GM23338 (cell line): ENCODE measurements at places on chromosomes 12 and 14.
A peak's percentile ranks its signal among the peaks of the same experiment; 100 is the strongest.

- no peak for DNase-seq
- peaks cover 16% of the 10 kb centered on the region; the same call in 1 of the 2 replicates for H3K4me1 ChIP-seq
- no peak overlapping the region for H3K27ac ChIP-seq
- H3K36me3 ChIP-seq, result no peaks in the 10 kb centered on the region
Measured at GRCh38 chr14:60212503-60213371, 36.3 kb upstream of the PPM1A start.

DNA sequence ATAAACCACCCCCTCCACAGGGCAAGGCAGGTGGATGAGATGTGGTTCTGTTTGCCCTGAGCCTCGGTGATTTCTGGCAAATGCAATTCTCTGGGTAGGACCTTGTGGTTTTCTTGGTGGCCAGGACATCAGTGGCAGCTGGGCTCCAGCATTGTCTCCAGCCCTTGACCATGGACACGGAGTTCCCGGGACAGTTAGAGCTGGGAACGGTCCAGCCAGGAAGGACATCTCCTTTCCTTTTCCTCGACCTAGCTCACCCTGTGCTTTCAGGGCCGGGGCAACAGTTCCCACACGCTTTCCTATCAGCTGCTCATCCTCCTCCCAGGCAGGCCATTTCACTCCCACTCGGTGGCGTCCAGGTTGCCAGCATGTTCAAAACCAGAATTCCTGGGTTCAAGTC lies 9.2 kb downstream of the SERPINA4 start:
- H3K27me3 ChIP-seq, result no peaks in the 10 kb centered on the region
- no peaks in the 10 kb centered on the region for H3K4me1 ChIP-seq
- H3K4me3 ChIP-seq, result no peak overlapping the region
- H3K27ac ChIP-seq, result no peak overlapping the region
- H3K36me3 ChIP-seq, result no peaks in the 10 kb centered on the region
- no peak for DNase-seq

- H3K4me1 ChIP-seq, result peaks cover 25% of the 10 kb centered on the region
- no peak overlapping the region for H3K27ac ChIP-seq
- H3K4me3 ChIP-seq, result no peak overlapping the region
- peak; percentile 50 for DNase-seq
Measured at GRCh38 chr12:24565300-24565699, 383.6 kb downstream of the BCAT1 start.

DNA sequence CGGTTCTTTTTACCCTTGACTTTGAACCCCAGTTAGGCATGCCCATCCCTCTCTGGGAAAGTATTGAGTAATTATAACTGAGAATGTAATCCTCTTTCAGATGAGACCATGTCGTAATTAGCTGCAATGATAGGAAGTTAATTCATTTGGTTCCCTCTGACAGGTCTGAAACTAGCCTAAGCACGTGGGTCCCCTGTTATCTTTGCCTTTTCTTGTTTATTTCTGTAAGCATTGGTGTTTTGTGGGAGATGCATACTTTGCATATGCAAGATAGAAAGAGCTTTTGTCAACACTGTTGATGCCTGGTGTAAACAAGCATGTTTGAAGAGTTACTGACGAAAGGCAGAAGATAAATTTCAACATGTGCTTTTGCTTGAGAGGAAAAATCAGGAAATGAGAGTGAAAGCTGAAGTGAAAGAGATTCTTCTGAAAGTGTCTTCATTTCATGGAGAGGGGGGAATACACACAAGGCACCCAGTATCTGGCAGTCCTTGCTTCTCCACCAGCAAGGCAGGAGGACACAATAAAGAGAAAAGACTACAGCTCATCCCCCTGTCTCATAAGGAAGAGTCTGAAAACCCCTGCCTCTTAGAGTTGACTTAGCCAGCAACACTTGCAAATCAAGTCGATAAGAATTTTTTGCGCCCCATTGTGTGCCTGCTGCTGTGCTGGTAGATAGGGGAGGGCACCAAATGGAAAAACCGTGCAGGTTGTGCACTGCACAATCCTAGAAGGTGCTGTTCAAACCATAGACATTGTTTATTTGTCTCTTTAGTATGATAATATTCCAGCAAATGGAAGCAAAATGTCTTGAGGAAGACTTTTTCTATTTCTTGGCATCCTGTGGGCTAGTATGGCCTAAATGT lies 77.8 kb downstream of the SLC24A4 start:
- H3K36me3 ChIP-seq, result no peaks in the 10 kb centered on the region; the same call in 1 of the 2 replicates
- H3K27ac ChIP-seq, result no peak overlapping the region
- no peaks in the 10 kb centered on the region for H3K27me3 ChIP-seq

DNA sequence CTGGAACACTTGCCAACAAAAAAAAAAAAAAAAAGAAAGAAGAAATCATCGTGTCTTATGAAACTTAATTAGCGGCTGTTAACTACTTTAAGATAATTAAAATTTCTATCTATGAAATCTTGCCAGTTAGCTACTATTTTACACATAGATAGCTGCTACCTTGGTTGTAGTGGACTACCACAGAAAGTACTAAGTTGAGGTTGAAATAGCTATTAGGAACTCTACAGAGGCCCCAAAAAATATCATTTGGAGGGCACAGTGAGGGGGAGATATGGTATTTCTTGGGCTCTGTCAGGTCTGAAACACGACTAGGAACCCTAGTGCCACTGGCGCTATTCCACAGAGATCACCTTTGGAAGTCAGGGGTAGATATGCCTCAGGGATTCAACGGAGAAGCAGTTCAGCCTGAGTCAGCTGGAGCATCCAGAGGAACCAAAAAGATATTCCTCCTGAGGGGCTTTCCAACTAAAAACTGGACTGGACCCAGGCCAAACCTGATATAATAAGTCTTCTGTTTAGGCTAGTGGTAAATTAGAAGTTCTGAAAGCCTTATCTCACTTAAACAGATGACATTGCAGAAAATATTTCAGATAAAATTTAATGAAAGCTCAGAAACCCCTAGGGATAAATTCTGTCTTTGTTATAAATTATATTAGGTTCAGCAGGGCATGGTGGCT lies 126.1 kb downstream of the EPS8 start:
- H3K27ac ChIP-seq, result no peak overlapping the region
- no peaks in the 10 kb centered on the region for H3K36me3 ChIP-seq
- DNase-seq, result no peak
- H3K4me1 ChIP-seq, result peaks cover 6% of the 10 kb centered on the region; the same call in 1 of the 2 replicates
- no peak overlapping the region for H3K4me3 ChIP-seq
- H3K27me3 ChIP-seq, result no peaks in the 10 kb centered on the region

GRCh38 chr12:131830914-131831571 lies 2.9 kb downstream of the MMP17 start:
- no peaks in the 10 kb centered on the region for H3K36me3 ChIP-seq
- DNase-seq, result no peak
- H3K27me3 ChIP-seq, result peaks cover 29% of the 10 kb centered on the region
- H3K27ac ChIP-seq, result no peak overlapping the region

DNA sequence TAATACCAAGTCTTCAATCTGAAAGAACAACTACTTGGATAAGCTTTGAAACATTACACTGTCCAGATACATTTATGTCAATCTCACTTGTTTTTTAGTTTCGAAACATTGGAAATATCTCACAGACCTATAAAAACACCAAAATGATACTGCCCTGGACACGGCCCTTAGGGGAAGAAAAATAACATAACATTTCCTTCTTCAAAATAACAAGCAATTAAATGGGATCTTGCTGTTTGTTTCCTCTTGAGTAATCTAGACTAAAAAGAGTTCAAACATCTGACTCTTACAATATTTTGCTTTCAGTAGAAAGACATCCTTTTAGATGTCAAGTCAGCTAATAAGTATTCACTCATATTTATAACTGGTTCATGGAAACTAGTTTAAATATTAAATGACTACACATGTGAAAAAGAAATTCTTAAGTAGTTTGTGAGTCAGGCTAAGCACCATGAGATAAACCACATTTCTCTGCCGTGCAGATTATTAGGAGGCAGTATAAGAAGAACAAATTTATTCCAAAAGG lies 87.5 kb downstream of the EPS8 start:
- DNase-seq, result no peak
- H3K4me3 ChIP-seq, result no peak overlapping the region
- H3K27ac ChIP-seq, result no peak overlapping the region
- H3K36me3 ChIP-seq, result no peaks in the 10 kb centered on the region

GRCh38 chr12:25364529-25365339 lies 114.0 kb upstream of the KRAS start:
- no peaks in the 10 kb centered on the region for H3K36me3 ChIP-seq
- H3K4me1 ChIP-seq, result peaks cover 12% of the 10 kb centered on the region; the same call in 1 of the 2 replicates
- H3K27ac ChIP-seq, result peak overlapping the region; percentile 35; the same call in 1 of the 2 replicates
- no peak for DNase-seq

GRCh38 chr14:81222691-81223090 lies 1.9 kb upstream of the GTF2A1 start:
- H3K4me1 ChIP-seq, result peaks cover 22% of the 10 kb centered on the region
- no peaks in the 10 kb centered on the region for H3K27me3 ChIP-seq
- H3K36me3 ChIP-seq, result no peaks in the 10 kb centered on the region
- no peak overlapping the region for H3K27ac ChIP-seq
- no peak overlapping the region for H3K4me3 ChIP-seq

- H3K4me1 ChIP-seq, result peaks cover 46% of the 10 kb centered on the region
- H3K27ac ChIP-seq, result peak overlapping the region; percentile 40; the same call in 1 of the 2 replicates
- no peaks in the 10 kb centered on the region for H3K36me3 ChIP-seq
- H3K4me3 ChIP-seq, result no peak overlapping the region
Measured at GRCh38 chr12:65930114-65930828, 106.0 kb downstream of the HMGA2 start.
